ENCODE measurements at places on chromosomes 3 and 15.

- no peak for DNase-seq
Measured at GRCh38 chr3:138361561-138361971, 13.2 kb downstream of the MRAS start.

GRCh38 chr3:172530566-172530965 is 7.3 kb upstream of the TNFSF10 start:
- DNase-seq: no peak

DNA sequence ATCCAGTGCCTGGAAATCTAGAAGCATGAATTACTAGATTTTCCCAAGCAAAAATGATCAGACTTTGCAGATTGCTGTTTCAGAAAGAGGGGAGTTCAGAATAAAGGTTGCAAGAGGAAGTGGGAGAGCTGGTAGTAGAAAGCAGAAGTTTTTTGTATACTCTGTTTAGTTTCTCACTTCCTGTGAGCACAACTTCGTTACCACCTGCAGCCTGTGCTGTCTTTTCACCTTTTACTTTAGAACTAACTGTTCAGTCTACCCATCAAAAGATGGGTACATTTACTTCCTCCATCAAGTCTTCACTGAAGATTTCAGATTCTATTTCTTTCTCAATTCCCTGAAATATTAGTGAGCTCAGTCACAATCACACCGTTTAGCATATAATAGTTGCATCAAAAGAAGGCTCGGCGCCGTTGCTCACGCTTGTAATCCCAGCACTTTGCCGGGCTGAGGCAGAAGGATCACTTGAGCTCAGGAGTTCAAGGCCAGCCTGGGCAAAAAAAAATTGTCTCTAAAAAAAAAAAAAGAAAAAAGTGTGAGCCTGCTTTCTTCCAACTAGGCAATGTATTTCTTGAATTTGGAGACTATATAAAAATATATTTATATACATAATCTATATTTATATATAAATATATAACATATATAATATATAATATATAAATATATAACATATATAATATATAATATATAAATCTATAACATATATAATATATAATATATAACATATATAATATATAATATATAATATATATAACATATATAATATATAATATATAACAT is 1.8 kb upstream of the CEP97 start:
- DNase-seq: no peak

DNA sequence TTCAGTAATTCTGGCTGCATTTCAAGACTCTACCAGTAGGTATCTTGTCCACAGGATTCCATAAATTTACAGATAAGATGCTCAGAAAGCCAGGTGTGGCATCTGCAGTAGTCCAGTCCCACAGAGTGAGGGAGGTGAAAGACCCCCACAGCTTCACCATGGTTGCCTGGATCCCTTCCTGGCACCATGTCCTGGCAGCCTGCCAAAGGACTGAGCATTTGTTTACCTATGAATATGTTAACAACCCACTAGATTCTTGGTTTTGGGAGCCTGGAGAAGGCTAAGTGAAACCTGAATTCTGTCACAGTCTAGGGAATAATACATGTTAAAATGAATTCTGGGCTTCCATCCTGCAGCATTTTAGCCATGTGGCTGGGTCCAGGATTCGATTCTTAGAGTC is 14.9 kb downstream of the CHST2 start:
- no peak for DNase-seq

DNA sequence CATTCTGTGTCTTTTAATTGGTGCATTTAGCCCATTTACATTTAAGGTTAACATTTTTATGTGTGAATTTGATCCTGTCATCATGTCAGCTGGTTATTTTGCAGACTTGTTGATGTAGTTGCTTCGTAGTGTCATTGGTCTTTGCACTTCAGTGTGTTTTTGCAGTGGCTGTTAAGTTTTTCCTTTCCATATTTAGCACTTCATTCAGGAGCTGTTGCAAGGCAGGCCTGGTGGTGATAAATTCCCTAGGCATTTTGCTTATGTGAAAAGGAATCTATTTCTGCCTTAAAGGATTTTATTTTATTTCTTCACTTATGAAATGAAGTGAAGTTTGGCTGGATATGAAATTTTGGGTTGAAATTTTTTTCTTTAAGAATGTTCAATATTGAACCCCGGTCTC is 70.2 kb upstream of the CD96 start:
- no peak for DNase-seq

GRCh38 chr3:172129850-172130716 is 90.7 kb downstream of the FNDC3B start:
- DNase-seq: no peak

GRCh38 chr15:52118969-52119749 is 6.6 kb upstream of the BCL2L10 start:
- DNase-seq: no peak

DNA sequence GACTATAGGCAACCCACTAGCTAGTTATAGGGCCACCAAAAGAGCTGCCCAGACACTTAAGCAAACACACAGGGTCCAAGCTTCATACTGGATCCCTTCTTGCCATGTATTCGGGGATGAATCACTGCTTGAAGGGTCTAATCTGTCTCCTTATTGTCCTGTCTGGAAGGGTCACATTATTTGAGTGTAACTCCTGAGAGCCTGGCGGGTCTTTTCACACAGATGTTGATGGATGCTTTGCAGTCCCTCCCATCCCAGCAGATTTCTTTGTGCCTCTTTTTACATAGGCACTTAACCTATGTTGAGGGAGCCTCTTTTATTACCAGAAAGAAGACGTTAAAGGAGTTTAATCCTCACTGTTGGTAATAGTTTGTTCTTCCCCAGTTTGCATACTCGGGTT is 56.6 kb downstream of the BBX start:
- no peak for DNase-seq

DNA sequence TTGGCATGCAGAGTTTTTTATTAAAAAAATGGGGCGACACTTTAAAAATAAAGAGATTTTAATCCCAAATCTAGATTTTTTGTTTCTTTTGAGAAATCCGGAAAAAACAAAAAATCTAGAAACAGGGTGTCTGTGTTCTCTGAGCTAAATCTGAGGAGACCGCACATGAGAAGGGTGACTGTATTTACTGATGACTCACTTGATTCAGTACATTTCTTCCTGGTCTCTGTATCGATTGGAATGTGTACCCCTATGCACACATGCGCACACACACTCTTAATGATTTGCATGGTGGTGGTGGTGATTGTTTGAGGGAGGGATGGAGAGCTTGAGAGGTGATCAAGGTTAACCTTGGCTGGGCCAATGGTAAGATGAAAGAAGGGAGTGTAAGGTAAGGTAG is 443.1 kb upstream of the THRB start:
- no peak for DNase-seq

GRCh38 chr3:154275292-154275691 is 49.0 kb downstream of the DHX36 start:
- no peak for DNase-seq

DNA sequence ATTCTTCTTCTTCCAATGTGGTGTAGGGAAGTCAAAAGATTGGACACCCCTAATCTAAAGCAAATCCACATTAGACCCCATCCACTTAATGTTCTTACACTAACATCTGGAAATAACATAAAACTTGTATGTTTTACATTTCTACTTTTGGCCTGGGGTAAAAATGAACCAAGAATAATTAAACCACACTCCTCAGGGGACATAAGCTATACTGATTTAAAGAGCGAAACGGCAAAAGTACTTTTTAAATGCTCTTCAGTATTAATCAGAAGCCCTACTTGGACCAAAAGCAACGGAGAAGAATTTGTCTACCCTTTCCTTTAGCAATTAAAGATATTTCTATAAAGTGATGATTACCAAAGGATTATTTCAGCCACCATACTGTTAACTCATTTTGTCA is 123.9 kb downstream of the TMCC1 start:
- no peak for DNase-seq

- DNase-seq: peak; percentile 26
Measured at GRCh38 chr3:197736010-197736490, 654 bp downstream of the RUBCN start.

DNA sequence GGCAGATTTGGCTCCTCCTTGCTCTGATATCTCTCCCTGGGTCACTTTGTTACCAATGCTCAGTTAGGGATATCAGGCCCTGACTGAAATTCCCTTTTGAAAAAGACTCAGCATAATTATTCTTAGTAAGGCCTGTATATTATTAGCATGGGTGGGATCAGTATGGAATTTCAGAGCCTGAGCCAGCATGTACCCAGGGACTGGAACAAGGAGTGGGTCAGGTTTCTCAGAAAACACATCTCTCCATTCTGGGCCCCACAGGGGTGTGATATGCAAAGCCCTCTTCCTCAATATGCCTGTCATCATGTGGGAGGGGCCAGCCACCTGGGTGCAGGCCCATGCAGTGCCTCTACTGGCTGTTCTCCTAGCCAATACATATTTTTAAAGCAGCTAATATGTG is 423.2 kb downstream of the EPHB1 start:
- DNase-seq: no peak

GRCh38 chr15:90933301-90933700 is 952 bp upstream of the HDDC3 start:
- no peak for DNase-seq

DNA sequence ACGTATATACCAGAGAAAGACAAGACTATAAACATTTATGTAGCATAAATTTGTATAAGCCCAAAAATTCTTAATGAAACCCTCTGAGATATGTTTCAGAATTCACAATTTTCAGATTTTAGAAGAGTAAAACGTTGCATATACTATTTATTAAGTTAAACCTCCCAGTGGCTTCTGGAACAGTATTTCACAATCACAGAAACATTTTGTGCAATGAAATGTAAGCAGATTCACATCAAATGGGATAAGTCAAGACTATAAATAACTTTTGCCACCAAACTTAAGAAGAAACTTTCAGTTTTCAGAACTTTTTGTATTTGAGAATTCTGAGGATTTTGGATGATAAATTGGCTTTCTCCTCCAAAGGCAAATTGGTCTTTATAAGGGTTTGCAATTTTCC is 9.2 kb downstream of the SLTM start:
- DNase-seq: no peak

DNA sequence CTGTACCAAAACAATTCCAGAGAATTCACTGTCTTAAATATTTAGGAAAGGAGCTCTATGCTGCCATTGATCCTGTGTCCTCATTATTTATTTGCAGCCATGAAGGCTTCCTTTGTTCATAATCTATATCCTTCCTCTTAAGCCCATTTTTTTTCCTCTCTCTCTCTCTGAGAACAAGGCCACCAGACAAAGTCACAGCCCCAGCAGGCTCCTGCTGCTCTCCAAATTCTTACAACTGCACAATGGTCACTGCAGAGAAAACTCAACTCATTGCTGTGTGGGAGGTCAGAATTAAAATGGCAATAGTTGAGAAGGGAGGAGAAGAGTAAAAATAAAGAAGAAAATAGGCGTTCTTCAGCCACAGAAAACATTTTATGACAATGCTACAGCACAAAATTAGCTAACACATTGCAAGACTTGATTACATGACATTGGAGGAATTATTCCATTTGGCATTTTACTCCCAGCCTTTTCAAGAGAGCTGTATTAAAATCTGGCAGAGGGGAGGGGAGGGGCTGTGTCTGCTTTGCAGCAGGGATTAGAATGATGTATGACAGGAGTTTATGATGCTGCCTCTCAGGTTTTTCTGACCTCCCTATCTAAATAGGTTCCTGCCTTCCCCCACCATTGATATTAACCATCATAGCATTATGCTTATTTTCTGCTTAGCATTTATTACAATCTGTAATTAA is 399.7 kb upstream of the THBS1 start:
- no peak for DNase-seq

DNA sequence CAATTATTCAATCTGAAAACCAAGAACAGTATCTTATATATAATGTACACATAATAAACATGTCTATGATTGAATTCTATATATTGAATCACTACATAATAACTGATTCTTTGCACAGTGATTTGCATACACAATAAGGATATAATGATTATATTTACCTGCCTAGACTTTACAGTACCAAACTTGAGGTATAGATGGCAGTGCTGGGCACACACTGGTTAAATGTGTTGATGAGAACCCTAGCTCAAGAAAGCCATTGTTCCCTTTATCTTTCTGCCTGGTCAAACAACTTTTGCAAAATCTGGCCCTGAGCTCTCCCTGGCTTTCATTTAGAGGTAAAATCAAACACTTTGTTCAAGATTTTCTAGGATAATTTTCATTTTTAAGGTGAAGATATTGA is 697.7 kb downstream of the TUSC7 start:
- no peak for DNase-seq

DNA sequence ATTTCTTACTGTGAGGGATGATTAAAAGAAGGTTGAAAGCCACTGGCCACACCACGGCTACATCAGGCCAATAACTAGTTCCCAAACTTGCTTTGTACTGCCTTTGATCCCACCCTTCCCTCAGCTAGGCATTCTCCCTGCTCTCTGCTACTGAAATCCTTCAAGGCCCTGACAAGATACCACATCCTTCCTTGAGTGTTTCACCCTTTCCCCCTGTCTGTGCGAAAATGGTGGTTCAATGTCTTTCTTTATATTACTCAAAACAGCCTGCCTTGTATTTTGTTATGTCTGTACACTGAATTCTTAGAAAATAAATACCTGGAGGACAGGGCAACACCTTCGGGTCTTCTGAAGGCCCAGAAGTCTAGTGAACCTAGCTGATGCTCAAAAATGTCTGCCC is 932 bp upstream of the VPS8 start:
- DNase-seq: no peak

DNA sequence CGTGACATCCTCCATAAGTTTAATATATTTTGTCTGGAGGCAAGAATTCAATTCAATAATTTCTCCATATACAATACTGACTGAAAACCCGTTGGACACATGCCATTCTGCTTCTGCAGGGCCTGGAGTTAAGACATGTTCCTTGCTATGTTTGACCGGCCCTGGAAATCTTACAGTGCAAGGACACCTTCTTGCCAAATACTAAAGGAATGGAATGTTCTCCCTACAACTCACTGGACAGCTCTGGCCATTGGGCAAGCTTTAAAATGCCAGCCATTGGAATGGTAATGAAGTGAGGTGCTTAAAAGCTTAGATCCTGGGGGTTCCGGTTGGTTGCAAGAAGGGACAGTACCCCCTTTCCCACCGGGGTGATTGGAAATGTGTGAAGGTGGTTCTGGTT is 329.8 kb upstream of the PROK2 start:
- DNase-seq: no peak

- DNase-seq: no peak
Measured at GRCh38 chr3:143080196-143080595, 39.4 kb upstream of the CHST2 start.

- no peak for DNase-seq
Measured at GRCh38 chr15:67383899-67384298, 129.3 kb downstream of the IQCH start.

DNA sequence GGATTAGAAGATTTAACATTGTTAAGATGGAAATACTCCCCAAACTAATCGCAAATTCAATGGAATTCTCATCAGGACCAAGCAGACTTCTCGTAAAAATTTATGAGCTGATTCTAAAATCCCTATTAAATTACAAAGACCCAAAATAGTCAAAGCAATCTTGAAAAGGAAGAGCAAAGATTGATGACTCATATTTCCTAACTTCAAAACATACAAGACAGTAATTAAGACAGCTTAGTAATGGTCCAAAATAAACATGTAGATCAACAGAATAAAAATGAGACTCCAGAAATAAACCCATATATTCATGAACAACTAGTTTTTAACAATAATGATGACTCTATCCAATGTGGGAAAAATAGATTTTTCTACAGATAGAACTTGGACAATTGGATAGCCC is 148.7 kb downstream of the SI start:
- DNase-seq: no peak

All from G401 (cell line).